Thymus (tissue), 14 donors: ENCODE measurements at places on chromosomes 1 and 21. TPM values are rescaled to one million over a fixed set of nuclear protein-coding genes. Genes with fewer than 3 reads are reported as not detected.
A peak's percentile ranks its signal among the peaks of the same experiment; 100 is the strongest.

- no peak for DNase-seq
These were observed 33.3 kb upstream of the CSF1 start for GRCh38 chr1:109877317-109877771.

DNA sequence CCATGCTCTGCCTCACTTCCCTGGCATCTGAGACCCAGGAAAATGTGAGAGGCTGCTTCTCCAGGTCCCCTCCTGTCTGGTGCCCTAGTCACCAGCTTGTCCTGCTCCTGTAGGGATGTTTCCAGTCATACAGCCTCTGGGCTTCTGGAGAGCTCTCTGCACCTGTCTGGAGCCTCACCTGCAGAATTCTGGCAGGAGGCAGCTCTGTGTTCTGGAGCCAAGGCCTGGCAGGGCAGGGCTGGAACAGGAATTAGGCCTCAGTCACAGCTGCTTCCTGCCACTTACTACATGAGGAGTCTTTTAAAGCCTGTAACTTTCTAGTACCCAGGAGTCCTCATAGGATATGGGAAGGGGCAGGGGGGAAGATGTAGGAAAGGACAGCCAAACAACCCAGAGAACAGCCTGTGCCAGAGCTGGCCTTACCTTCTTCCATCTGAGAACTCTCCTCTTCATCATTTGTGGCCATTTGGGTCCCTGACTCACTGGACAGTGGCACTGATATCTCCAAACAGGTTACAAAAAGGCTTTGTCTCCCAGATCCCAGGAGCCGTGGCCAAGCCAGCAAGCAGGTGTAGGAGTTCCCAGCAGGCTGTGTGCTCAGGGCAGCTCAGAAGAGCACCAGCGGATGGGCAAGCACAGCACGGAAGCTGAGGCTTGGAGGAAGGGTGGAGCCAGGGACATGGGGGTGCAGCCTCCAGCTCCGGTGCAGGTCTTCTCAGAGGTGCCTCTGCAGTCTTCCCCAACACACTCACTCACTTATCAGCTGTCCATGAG lies 31.4 kb upstream of the ARTN start:
- DNase-seq: no peak

DNA sequence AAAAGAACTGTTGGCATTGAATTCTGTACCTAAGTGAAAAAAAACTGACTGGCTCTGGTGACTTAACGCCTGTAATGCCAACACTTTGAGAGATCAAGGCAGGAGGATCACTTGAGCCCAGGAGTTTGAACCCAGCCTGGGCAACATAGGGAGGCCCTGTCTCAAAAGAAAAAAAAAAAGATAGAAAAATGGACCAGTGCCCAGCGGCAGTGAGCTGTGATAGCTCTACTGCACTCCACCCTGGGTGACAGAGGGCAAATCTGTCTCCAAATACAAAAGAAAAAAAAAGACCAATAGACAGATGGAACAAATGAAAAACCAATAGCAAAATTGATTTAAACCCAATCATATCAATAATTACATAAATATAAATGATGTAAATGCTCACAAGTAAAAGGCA lies 674 bp upstream of the AKR7A3 start:
- DNase-seq: no peak

DNA sequence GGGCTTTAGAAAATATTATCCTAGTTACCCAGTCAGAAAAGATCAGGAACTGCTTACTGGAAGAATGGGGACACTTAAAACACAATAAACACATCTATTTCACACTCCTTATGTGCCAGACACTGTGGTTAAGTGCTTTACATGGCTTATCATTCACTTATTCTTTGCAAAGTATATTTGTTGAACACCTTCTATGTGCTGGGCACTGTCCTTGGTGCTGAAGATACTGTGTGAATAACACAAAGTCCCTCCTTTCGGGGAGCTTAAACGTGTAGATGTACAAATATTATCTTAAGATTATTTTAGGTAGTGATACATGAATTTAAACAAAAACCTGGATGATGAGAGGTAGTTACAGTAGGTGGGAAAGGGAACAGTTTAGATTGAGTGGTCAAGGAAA lies 169.3 kb downstream of the ST6GALNAC5 start:
- no peak for DNase-seq

DNA sequence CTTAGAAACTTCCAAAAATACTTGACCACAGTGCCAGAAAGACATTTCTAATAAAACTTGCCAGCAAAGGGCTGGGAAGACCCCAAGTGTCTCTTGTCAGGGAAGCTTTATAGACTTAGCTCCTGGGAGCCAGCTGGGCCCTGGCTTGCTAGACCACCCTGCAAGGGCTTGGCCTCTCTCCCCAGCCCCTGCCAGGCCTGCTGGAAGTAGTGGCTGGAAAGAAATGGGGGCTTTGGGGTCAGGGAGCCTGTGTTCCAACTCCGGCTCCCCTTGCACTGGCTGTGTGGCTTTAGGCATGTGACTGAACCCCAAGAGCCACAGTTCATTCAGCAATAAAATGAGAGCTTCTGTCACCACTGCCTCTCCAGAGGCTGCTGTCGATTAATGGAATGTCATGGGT lies 31.1 kb downstream of the H3-3A start:
- DNase-seq: no peak

- no peak for DNase-seq
These were observed 244.9 kb downstream of the DSCAM start for GRCh38 chr21:40602080-40602479.

DNA sequence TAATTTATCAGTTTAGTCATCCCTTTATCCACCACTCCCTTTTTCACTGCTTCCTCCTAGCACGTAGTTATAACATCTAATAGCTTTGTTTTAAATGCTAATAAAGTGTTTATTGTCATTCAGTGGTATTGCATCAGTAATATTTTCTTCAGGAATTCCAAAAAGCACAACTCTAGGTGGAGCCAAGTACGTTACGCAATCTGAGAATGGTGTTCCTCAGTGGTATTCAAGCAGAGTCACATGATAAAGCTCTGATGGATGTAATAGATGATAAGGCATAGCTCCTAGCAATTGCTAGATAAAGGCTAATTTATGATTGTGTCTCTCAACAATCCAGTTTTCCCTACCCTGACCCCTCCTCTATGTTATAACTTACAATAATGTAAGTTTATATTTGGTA lies 494.6 kb upstream of the ADGRL4 start:
- DNase-seq: no peak

- DNase-seq: no peak
These were observed 2.6 kb downstream of the PRELP start for GRCh38 chr1:203478231-203478630.

- DNase-seq: no peak
These were observed 58.0 kb downstream of the NGF start for GRCh38 chr1:115280064-115280463.

- no peak for DNase-seq
These were observed 182.2 kb downstream of the DHRS3 start for GRCh38 chr1:12435639-12436344.

DNA sequence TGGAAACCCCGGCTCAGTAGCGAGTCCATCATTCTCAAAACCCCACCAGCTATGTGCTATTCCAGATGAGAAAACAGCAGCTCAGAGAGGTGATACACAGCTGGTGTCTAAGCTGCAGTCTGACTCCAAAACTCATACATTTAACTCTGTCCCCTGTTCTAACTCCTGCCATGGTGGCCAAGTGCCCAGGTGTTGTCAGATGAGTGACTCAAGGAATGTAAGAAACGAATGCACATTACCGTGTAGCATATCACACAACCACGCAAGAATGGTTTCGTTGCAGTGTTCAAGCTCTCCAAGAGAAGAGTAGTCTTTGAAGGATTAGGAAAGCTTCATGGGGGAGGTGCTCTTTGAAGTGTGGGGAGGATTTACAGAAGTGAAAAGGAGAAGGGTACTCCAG lies 4.7 kb upstream of the XKR8 start:
- DNase-seq: no peak

DNA sequence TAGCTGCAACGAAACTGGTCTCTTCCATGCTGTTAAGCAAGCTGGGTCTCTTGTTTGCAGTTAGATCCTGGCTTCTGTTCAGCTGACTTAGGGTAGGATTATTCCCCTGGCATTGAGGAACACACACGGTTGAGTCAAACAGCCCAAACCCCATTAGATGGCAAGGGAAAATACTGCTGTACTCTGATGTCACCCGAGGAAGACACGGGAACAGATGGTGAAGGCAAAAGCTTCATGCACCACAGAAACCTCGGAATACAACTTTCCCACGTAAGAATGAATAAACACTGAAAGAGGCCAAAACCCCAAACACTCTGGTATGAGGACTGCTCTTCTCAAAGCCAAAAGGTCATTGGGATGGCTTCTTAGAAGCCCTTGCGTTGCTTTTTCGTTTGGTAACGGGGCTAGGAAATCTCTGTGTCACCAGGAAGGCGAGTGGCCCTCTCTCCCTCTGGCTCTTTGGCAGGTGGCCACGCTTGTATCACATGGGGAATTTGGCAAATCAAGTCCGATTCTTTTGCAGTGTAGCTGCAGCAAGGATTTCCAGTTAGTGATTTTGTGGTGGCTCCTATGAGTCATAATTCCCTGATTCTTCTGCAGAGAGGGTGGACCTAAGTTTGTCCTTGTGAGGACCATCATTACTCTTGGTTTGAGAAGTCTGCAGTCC lies 16.7 kb upstream of the LYST start:
- DNase-seq: no peak

GRCh38 chr1:75083848-75084514 lies 50.2 kb upstream of the LHX8 start:
- no peak for DNase-seq

DNA sequence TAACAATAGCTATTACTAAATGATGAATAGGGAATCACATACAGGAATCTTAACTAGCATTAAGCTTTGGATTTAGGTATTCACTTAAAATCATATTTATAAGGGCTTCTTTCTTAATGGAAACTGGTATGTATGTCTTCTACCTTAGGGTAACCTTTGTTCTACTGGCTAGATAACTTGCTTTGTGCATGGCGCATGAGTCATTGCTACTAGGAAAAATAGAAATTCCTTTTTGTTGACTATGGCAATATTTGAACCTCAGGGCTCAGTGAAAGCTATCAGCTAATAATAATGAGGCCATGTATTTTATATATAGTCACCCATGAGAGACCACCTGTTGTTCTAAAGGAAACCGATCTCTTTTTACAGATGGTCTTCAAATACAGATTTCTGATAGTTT lies 72.5 kb downstream of the RPS6KC1 start:
- no peak for DNase-seq

GRCh38 chr1:193019442-193020026 lies 39.6 kb downstream of the UCHL5 start:
- peak; percentile 20 for DNase-seq

- DNase-seq: no peak
These were observed 51.4 kb downstream of the RHBG start for GRCh38 chr1:156420205-156421061.

GRCh38 chr1:88272216-88272615 lies 411.9 kb upstream of the PKN2 start:
- no peak for DNase-seq

- no peak for DNase-seq
These were observed 12.3 kb downstream of the TNFRSF1B start for GRCh38 chr1:12179111-12179519.

- no peak for DNase-seq
These were observed 805.3 kb downstream of the USP25 start for GRCh38 chr21:16535102-16535422.

DNA sequence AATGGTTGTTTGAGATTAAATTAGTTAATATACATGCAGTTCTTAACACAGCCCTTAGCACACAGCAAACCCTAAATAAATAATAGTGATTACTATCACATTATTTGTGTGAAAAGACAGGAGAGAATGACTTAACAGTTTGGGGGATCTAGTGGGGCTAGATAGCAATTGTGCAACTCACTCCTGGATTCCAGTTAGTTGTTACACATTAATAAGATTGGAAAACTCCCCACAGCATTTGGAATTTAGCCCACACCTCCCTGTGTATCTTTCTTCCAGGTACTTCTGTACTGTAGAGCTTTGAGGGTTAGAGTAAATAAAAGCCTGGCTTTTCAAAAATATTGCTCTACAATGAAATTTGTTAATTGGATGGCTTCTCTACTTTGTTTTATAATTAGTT lies 93.2 kb downstream of the KCTD3 start:
- DNase-seq: no peak

DNA sequence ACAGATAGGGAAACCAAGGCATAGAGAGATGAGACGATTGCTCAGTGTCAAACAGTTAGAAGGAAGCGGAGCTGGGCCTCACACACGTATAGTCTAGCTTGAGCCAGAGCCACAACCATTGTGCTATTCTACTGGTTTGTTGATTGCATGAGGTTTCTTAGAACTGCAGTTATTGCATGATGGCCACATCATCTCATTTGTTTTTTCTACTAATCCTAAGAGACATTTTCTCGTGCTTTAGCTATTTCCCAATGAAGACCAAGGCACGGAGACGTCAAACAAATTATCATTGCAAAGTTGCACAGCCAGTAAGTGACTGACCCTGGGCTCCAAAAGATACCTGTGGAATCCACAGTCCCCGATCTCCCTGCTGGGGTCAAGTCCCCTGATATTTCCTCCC lies 25.1 kb upstream of the ZNF362 start:
- no peak for DNase-seq

DNA sequence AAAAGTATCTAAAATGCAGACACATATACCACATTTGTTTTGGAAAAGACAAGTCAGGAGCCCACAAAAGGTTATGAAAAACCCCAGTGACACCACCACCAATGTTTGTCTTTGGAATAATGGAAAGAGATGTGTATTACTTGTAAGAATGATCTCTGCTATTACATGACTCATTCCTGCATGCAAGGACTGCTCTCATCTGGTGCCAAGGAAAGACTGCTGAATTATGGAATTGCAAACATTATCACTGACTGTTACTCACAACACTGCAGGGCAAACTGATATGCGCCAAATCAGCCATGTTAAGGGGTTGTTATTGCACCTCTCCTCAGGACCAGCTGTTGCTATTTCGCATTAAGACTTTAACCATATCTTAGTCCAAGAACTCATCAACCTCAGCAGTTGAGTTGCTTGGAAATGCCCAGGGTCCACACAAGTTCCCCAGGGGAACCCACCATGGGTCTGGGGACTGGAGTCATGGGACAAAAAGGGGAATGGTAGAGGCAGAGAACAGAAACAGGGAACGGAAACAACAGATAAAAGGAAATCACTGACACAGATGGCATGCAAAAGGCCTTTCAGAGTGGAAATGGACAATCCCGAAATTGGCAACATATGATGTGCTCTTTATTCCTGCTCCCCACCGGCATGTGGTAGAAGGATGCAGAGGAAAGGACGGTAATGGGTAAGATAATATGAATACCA lies 34.4 kb downstream of the CAPZB start:
- DNase-seq: no peak

DNA sequence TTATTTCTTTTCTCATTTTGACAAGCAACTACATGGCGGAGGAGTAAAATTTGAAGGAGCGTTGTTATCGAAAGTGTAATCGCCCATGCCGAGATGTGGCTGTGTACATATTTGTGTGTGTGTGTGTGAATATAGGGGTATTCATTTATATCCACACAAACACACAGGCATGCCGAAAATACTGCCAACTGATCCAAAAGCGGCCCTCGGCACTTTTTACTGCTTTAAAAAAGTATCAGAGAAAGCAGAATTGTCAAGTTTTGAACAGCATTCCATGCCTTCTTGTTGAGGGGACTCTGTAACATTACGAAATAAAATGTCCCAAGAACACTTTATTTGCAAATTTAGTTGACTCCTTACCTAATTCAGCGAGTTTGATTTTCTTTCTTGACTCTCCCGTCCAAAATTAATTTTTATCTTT lies 1.1 kb downstream of the PBX1 start:
- no peak for DNase-seq

TMEM269 gene
- polyA plus RNA-seq: 0.32 TPM

FCGR3A gene
- polyA plus RNA-seq: 41.1 TPM

DMBX1 gene
- 0.21 TPM for polyA plus RNA-seq

GJB4 gene
- polyA plus RNA-seq: 0.84 TPM
